ENCODE measurements at places on chromosomes 11 and 22.

DNA sequence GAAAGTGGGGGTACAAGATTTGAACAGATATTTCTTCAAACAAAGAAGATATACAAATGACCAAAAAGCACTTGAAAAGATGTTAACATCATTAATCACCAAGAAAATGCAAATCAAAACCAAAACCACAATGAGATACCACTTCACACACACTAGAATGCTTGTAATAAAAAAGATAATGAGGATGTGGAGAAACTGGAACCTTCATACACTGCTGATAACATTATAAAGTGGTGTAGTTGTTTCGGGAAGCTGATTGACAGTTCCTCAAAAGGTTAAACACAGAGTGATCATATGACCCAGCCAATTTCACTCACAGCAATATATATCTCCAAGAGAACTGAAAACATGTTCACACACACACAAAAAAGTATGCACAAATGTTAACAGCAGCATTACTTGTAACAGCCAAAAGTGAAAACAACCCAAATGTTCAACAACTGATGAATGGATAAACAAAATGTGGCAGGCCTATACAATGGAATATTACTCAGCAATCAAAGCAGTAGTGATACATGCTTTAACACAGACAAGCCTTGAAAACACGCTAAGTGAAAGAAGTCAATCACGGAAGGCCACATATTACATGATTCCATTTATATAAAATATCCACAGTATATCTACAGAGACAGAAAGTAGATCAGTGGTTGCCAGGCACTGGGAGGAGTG is 15.1 kb downstream of the PITPNB start:
- DNase-seq: no peak

DNA sequence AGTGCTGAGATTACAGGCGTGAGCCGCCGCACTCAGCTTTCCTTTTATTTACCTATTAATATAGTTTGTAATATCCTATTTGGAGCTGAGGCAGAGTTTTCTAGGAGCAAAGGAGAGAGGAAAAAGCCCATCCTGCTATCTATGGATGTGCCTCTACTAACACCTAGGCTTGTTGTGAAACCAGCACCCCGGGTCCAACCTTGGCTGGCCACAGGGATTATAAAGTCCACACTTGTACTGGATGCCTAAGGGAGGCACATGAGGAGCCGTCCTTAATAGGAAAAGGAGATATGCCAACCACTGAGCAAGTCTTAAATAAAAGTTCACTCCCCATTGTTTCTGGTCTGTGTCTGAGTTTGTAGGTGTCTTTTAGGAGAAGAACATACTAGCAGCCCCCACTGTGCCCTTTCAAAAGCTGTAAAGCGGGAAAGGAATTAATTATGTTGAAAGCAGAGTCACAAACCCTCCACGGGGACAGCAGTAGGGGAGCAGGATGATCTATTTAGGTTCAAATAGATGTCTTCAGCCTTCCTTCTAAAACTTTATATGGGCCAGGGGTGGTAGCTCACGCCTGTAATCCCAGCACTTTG is 29.3 kb downstream of the RRP7A start:
- DNase-seq: no peak

DNA sequence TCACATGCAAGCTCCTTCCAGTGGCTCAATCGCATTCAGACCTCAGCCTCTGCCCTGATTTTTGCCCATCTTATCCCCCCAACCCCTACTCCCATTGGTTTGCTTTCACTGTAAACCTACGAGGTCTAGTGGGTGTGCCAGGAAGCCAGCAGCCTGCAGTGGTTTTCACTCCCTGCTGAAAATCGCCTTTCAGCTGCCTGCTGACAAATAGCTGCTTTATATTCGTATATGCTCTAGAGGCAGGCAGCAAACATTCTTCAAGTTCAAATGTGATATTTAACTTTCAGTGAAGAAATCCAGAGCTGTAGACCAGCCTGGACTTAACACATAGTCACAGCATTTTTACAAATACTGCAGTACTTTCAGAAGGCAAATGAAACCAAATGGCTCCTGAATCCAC is 92.8 kb upstream of the APOA1 start:
- DNase-seq: no peak

DNA sequence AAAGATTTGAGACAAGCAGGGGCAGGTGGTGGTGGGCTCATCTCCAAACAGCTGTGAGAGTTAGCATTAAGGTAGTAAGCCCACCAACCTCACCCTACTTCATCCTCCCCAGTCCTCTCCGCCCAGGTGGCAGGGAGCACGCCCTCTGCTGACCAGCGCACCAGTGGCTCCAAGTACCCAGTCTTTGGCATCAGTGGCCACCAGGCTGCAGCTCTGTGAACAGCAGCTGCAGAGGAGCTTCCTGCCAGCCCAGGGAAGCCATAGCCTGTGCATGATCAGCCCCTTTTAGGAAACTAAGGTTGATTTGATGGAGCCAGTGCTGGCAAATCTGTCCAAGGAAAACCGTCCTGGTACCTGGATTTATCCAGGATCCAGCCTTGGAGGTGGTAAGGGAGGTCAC is 21.7 kb downstream of the CAVIN3 start:
- no peak for DNase-seq

- DNase-seq: no peak
Measured at GRCh38 chr22:49971232-49972162, 10.9 kb downstream of the PIM3 start.

DNA sequence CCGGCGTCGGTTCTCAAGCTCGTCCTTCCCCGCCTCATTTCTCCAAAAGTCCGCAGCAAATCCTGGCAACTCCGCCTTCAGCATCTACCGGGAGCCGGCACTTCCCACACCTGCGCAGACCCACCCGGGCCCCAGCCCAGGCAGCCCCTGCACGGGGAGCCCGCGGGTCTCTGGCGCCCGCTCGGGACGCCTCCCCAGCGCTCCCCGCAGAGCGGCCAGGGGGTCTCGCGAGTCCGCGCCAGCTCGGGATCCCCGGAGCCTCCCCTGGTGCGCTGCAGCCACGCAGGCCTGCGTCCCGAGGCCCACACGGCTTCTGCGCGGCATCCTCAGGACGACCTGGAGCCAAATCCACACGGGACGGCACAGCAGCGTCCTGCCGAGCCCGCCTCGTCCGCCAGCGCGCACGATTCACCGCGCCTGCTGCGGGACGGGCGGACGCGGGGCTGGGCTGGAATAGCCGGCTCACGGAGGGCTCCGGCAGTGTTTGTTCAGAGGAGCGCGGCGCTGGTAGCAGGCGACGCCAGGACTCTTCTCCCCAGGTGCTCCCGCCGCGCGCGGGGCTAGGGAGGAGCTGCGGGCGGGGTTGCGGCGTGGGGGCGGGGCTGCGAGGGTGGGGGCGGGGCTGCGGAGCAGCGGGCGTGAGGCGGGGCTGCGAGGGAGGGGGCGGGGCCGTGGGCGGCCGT is 816 bp upstream of the PHRF1 start:
- no peak for DNase-seq

DNA sequence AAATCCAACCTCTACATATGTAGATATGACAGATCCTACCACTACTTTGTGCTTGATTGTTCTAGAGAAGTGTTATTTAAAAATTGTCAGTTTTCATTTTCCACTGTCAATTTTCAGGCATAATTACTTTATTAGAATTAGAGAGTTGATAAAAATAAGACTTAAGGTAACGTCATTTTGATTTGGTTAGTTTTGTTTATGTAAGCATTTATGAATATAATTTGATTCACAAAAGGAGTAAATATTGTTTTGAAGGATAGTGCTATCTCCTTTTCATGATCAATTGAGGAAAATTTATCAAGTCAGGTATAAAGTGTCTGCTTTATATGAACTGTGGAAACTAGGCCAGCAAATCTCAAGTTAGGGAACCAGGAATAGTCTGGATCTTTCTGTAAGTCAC is 42.6 kb upstream of the PITPNB start:
- no peak for DNase-seq

DNA sequence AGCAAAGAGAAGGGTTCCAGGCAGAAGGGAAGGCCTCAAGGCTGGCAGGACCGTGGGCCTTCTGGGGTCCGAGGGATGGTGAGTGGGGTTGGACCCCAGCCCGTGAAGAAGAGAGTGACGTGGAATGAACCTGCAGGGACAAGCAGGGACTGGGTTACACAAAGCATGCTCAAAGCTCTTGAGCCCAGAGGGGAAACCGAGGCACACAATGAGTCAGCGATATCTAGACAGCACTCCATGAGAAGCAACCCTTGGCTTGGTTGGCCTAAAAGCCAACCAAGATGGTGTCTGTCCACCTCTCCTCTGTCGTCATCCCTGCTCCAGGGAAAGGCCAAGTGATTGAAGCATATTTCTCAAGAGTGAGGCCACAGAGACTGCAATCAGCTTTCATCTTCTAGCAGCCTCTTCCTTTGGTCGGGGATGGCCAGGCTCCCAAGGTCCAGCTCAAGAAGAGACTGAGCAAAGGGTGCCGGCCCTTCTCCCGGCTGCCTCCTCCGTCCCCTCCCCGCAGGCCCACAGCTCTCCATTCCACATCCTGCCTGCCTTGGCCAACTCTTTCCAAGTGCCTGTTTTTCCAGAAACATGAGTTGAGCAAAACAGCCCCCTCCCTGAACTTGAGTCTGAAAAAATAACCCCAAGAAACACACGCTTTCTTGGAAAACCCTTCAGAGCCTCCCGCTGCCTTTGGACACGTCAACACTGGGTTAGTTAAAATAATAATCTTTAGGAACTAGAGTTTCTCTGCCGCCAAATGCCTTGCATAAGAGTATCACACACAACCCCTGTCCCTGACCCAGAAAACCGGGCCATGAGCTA is 556.6 kb downstream of the MIAT start:
- no peak for DNase-seq

- no peak for DNase-seq
Measured at GRCh38 chr11:113277907-113278306, 36.5 kb upstream of the TTC12 start.

DNA sequence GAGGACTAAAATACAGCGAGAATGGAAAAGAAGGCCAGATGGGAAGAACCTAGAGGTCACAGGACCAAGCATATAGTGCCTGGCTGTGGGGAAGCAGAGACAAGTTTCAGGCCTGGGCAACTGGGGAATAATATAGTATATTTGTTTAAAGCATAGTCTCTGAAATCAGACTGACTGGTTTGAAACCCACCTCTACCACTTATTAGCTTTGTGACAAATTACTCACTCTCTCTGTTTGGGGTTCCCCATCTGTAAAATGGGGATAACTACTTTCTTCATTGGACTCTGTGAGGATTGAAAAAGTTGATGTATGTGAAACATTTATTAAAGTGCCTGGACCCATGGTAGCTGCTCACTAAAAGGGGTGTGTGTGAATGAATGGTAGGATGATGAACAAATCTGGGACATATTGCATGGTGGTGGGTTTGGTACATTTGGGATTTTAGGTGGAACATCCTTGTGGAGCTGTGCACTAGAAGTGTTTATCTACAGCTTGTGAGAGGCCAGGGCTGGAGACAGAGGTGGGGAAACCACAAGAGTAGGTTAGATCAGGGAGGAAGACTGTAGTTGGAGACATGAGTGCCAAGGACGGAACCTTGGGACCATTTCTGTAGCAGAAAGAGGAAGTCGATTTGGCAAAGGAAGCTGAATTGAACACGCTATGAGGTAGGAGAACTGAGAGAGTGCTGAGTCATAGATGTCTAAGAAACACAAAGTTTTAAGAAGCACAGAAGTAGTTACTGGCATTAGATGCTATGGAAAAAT is 52.6 kb downstream of the SWAP70 start:
- DNase-seq: no peak

DNA sequence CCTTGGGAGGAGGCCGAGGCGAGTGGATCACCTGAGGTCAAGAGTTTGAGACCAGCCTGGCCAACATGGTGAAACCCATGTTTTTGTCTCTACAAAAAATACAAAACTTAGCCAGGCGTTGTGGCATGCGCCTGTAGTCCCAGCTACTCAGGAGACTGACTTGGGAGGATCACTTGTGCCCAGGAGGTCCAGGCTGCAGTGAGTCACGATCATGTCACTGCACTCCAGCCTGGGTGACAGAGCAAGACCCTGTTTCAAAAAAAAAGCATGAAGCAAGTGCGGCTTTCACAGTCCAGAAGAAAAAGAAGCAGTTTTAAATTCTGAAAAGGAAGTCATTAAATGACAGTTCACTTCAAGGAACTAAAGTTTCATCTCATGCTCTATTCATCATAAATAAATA is 7.1 kb upstream of the LTO1 start:
- no peak for DNase-seq

DNA sequence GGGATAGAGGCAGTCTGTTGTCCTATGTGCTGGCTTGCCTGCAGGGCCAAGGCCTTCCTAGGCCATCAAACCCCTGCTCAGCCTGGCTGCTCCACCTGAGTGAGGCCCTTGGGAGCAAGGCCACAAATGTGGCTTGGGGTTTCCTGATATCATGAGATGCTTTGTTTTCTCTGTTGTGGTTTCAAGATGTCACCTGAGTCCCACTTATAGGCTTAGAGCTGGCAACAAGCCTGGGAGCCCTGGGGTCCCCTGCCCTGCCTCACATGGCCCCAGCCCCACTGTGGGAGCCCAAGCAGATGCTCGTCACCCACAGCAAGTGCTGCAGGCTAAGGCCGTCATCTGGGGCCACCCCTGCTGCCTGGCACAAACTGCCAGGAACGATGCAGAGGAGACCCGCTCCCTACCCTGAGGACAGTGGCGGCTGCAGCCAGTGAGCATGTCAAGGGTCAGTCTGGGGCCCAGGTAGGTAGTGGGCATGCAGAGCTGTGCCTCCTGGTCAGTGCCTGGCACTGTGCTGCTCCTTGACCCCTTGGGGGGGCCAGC is 75.4 kb upstream of the KCNQ1OT1 start:
- no peak for DNase-seq

DNA sequence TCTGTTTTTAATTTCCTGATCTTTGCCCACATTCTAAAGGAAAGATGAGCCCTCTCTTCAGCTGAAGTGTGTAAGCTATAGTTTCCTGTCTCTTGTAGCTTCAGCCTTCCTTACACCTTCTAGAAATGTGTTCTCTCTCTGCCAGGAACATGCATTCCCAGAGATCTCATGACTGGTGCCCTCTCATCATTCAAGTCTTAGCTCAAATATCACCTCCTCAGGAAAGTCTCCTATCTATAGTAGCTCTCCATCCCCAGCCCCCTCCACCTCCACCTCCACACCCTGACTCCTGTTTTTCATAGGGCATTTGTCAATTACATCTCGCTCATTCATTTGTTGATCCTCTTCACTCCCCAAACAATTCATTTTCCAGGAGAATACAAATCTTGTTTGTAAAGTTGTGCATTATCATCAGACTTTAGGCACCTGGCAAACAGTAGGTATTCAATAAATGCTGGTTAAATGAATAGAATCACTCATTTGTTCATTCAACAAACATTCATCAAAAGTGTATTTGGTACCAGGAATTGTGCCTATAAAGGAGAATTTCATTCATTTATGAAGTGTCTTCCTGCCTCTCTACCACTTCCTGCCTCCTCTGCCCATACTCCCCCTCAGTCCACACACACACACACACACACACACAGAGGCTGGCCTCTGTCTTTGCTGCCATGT is 160.3 kb downstream of the BBOX1 start:
- no peak for DNase-seq

- no peak for DNase-seq
Measured at GRCh38 chr11:68948496-68948895, 32.3 kb downstream of the MRGPRD start.

DNA sequence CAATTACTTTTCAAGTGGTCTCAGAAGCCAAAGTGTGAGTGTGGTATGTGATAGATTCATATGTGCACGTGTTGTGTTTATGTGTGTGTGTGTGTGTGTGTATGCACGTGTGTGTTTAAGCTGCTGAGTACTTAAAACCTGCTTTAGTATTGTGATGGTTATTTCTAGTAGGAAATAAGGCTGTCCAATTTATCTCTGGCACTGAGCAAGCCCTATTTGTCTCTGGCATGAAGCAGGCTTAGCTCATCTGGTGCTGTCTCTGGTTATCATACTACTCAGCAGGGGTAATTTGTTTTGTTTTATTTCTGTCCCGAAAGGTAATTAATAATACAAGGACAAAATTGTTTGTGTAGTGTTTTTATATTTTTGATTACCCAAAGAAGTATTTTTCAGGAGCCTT is 333.7 kb downstream of the FAT3 start:
- no peak for DNase-seq

All from right renal pelvis (tissue), 4 donors.